ENCODE measurements at places on chromosomes 5 and 9.

- DNase-seq = no peak
Observed at GRCh38 chr9:119959846-119960545, 590.8 kb upstream of the BRINP1 start.

GRCh38 chr9:136944212-136944518, 373 bp downstream of the FBXW5 start:
- DNase-seq = no peak

- no peak for DNase-seq
Observed at GRCh38 chr9:117303643-117304230, 111.1 kb downstream of the ASTN2 start.

DNA sequence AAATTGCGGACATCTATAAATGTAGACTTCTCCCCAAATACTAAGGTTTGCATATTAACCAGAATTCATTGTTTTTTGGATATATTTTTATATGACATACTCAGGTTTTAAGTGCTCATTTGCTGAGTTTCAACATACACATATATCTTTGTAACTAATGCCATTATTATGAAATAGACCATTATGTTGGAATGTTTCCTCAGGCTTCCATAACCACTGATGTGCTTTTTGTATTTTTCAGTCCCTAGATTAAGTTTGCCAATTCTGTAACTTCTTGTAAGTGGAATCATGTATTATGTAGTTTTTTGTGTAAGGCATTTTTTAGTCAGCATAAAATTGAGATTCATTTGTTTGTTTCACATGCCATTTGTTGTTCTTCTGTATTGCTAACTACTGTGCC, 32.1 kb downstream of the HSPA4 start:
- DNase-seq = no peak

- DNase-seq = no peak
Observed at GRCh38 chr9:93560991-93561390, 15.4 kb upstream of the PHF2 start.

- no peak for DNase-seq
Observed at GRCh38 chr5:35227720-35228119, 2.6 kb downstream of the PRLR start.

DNA sequence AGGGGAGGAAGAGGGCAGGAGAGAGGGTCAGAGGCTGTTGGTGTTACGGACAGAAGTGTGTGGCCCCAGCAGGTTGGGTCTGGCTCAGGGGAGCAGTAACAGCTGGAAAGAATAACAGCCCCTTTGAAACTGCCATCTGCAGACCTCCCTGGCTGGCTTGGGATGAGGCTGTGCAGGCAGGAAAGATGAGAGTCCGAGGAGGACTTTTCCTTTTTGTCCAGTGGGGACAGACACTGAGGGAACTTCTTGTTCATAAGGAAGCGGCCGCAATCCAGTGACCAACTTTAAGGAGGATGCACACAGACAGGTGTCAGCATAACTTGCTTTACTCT, 14.8 kb upstream of the PLEKHG4B start:
- DNase-seq = no peak

- peak; percentile 83 for DNase-seq
Observed at GRCh38 chr9:127608104-127608966, 3.7 kb upstream of the STXBP1 start.

GRCh38 chr5:53381-54174, 38.4 kb upstream of the PLEKHG4B start:
- no peak for DNase-seq

GRCh38 chr5:112312295-112313275, 106.5 kb downstream of the EPB41L4A start:
- DNase-seq = no peak

- DNase-seq = no peak
Observed at GRCh38 chr9:73565026-73565425, 413.4 kb downstream of the ANXA1 start.
